ENCODE measurements at places on chromosomes 4 and X. TPM values are rescaled to one million over a fixed set of nuclear protein-coding genes. Genes with fewer than 3 reads are reported as not detected.

DNA sequence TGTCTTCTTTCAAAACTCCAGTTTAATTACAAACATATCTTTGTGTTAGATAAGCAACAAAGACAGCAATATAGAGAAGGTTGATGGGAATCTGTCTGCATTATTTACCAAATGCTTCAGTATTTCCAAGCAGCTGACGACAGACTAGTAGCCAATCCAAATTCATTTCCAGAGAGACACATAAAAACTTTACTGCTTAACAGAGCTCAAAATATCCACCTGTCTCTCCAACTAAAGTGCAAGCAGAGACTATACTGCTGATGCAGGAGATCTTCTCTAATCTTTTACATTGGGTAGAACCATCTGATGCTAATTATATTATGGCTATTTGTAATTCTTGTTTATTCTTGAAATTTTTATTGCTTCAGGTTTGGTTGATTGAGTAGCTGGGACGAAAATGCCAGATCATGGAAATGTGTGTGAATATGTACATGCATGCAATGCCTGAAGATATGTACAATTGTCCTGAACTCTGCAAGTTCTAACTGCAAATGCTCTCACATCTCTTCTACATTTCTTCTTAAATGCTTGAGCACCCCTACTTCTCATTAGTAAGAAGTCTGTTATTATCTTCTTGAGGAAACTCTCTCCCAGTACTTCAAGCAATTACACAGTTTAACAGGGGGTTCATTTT is 200.0 kb downstream of the PDHA2 start:
- DNase-seq: no peak
- H3K27ac ChIP-seq: no peak overlapping the region
- no peaks in the 10 kb centered on the region for H3K27me3 ChIP-seq
- H3K4me3 ChIP-seq: no peak overlapping the region
- H3K36me3 ChIP-seq: no peaks in the 10 kb centered on the region

DNA sequence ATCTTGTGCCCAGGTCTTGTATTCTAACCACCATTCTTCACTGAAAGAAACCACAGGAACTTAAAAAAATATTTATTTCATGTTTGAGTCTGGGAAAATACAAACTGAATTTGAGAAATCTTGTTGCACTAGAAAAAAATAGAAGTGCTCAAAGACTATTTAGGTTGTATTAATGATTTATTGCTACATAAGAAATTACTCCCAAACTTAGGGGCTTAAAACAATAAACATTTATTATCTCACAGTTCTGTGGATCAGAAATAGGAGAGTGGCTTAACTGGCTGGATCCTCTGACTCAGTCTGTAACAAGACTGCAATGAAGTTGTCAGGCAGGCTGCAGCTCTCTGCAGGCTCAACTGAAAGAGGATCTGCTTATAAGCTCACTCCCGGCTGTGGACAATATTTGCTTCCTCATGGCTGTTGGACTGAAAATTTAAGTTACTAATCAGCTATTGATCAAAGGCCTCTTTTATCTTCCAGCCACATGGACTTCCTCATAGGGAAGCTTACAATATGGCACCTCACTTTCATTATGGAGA is 295.4 kb upstream of the FAM241A start:
- no peaks in the 10 kb centered on the region for H3K4me1 ChIP-seq
- no peaks in the 10 kb centered on the region for H3K27me3 ChIP-seq
- H3K4me3 ChIP-seq: no peak overlapping the region
- no peak for DNase-seq
- H3K27ac ChIP-seq: no peak overlapping the region

Gene ALG13
- 42.7 TPM for total RNA-seq

GRCh38 chrX:70439016-70439415 is 5.6 kb upstream of the DLG3 start:
- peaks cover 2% of the 10 kb centered on the region for H3K27me3 ChIP-seq
- no peak overlapping the region for H3K27ac ChIP-seq
- H3K36me3 ChIP-seq: no peaks in the 10 kb centered on the region
- no peak for DNase-seq
- no peak overlapping the region for H3K4me3 ChIP-seq

Gene PRKG2
- 2.0 TPM for total RNA-seq

Gene P2RY4
- not detected for total RNA-seq
